ENCODE measurements at places on chromosomes 3 and 15.

GRCh38 chr3:140086642-140087041 lies 151.7 kb downstream of the CLSTN2 start:
- DNase-seq: no peak

- DNase-seq: no peak
Observed at GRCh38 chr15:61654002-61654740, 406.1 kb downstream of the VPS13C start.

DNA sequence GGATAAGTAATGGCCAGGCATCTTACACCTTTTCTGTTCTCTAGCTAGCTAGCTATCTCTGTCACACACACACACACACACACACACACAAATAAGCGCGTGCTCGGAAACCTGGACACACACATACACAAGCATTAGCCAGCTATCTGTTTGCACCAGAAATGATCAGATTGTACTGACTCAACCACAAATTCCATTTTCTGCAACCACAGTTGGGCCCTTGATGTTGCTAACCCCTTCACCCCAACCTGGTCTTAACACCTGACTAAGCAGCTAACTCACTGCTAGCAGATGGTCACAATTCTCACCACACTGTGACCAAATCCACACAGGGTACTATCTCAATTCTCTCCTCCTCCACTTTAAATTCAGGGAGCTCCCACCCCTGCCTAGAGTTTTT lies 183.0 kb upstream of the THBS1 start:
- DNase-seq: no peak

GRCh38 chr3:67715971-67716370 lies 61.6 kb upstream of the SUCLG2 start:
- DNase-seq: no peak
